Fibroblast of mammary gland (primary cell): ENCODE measurements at places on chromosomes 12 and 14.

GRCh38 chr12:2624543-2625288 is 170.1 kb upstream of the FKBP4 start:
- peak; percentile 30 for DNase-seq

DNA sequence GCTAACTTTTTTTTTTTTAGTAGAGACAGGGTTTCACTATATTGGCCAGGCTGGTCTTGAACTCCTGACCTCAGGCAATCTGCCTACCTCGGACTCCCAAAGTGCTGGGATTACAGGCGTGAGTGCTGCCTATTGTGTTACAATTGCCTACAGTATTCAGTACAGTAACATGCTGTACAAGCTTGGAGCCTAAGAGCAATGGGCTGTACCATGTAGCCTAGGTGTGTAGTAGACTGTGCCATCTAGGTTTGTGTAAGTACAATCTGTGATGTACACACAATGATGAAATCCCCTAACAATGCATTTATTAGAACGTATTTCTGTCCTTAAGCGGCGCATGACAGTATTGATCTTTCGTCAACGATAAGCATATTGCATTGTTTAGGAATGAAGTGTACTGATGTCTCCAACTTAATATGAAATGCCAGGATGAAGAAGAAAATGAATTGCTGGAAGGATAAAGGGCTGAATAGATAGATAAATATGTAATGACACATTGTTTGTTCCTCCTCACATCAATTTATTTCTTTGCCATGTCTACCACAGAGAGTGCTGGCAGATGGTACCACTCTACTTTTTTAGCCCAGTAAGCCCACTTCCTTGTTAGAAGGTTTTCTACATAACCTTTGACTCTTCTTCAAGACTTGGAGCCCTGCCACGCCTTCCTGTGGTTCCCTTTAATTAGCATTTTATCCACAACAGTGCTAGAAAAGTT is 467.5 kb downstream of the VRK1 start:
- no peak for DNase-seq

DNA sequence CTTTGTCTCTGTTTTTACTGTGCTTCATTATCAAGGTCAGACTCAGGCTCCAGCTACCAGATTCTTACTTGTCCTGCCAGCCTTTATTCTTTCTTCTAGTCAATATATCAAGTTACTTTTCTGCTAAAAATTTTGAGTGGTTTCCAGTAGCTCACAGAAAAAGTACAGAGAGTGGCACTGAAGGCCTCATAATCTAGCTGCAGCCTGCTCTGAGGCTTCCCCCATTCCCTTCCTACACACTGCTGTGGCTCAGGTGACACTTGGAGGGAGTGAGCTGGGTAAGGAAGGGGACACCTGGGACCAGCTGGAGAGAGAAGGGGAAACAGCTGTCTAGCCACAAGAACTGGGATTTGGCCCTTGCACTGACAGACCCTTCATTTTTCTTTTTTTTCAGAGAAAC is 25.4 kb downstream of the TTC6 start:
- no peak for DNase-seq

DNA sequence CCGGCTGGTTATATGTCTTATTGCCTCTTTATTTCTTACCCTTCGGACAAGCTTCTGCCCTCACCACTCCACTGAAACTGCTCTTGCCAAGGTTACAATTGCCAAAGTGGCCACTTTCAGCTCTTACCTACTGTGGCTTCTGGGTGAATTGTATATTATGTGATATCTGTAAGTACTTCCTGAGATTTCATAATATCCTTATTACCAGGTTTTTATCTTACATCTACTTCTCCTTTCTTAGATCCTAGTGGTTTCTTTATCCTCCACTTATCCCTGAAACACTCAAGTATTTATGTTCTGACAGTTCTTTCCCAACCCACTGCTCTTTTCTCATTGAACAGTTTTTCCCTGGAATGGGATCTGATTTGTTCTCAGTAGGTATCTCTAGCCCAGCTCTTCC is 10.5 kb downstream of the CELA1 start:
- no peak for DNase-seq

GRCh38 chr12:105485321-105485910 is 154.9 kb downstream of the C12orf75 start:
- peak; percentile 53 for DNase-seq

GRCh38 chr12:13573698-13574321 is 377.3 kb downstream of the EMP1 start:
- DNase-seq, result peak; percentile 92

DNA sequence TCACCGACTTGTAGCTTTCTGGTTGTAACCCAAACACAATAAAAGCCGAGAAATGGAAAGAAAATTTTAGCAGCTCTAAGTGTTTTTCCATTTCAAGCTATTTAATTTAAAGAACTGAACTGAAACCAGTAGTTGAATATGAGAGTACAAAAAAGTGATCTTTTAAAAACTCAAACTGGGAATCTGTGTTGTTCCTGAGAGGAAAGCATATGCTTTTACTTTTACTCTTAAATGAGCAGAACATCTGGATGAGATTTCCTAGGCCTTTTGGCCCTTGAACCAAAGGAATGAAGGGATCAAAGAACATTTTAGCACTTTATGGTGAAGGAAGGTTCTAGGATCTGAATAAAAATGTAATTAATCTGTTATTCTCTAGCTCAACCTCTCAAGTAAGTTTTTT is 1.3 kb downstream of the KERA start:
- DNase-seq, result no peak

- DNase-seq, result peak; percentile 10
Observed at GRCh38 chr12:26135010-26135420, 10.2 kb upstream of the BHLHE41 start.
